ENCODE measurements at places on chromosomes 12 and 14. TPM values are rescaled to one million over a fixed set of nuclear protein-coding genes. Genes with fewer than 3 reads are reported as not detected.

DNA sequence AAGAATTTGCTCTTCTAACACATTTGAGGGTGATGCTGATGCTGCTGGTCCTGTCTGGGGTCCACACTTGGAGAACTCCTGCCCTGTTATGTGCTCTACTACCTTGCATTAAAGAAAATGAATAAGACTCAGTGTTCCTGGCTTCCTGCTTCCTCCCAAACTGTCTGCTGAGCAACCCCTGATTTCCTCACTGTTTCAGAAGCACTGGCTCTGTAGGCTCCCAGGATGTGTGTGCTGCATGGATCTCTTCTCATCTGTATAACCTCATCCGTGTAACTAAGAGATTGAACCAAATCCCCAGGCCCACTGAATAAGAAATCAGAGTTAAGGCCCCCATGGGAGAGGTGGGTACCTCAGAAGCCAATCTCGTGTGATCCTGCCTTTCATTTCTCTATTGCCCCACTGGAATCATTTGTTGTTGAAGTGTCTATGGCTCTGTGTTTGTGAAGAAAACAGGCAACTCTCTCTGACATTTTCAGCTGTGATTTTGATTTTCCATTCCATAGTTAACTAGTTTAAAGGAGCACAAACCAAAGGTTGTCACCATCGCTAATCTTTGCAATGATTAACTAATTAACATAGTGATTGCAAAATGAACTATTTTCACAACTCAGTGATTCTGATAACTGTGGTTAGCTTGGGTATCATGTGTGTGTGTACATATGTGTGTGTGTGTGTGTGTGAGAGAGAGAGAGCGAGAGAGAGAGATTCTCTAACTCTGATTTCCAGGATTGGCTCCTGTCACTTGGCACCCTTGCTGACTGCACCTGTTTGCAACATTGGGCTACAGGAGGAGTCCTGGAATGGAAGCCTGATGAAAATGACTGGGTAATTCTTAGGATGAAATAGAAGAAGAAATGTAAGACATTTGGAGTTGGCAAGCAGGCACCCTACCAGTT is 196.2 kb downstream of the SLC38A4 start:
- DNase-seq: no peak

- no peak for DNase-seq
Observed at GRCh38 chr12:52244615-52244994, 11.6 kb downstream of the KRT7 start.

RHOJ gene
- total RNA-seq: not detected

LMNTD1 gene
- total RNA-seq: not detected

PLEKHG7 gene
- not detected for total RNA-seq

- no peak for DNase-seq
Observed at GRCh38 chr12:96155781-96156180, 38.4 kb upstream of the ELK3 start.

JAG2 gene
- total RNA-seq: 0.84 TPM

HAL gene
- total RNA-seq: 0.95 TPM

TMEM117 gene
- total RNA-seq: 3.5 TPM

TGFB3 gene
- total RNA-seq: 6.9 TPM

PAX9 gene
- not detected for total RNA-seq
